ENCODE measurements at places on chromosomes 4 and X.

- no peak for DNase-seq
These were observed 66.6 kb upstream of the IQSEC2 start for GRCh38 chrX:53347948-53348347.

DNA sequence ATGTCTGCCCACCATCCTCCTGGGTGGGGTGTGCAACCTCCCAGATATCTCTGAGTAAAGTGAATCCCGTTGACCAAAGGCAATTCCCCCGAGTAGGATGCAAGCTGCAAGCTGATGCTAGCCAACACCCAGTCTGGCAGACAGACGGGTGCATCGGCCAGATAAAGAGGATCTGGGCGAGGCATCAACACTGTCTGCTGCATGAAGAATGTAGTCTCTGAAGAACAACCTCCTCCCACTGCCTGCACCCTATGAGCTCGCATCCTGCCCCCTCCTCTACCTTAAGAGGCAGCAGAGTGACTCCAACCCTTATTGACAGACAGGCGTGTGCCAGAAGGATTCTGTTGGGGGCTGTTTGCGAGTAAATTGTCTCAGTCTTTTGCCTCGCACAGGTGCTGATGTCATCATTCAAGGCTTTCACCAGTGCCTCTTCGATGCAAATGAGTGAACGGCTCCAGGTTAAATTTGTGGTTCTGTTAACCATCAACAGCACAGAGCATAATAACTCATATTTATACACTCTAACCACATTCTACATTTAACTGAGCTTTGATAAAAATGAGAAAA is 546.9 kb downstream of the BCOR start:
- no peak for DNase-seq

- no peak for DNase-seq
These were observed 2.4 kb downstream of the FRAS1 start for GRCh38 chr4:78059524-78059889.

GRCh38 chr4:16450031-16450430 is 223.8 kb upstream of the TAPT1 start:
- no peak for DNase-seq

DNA sequence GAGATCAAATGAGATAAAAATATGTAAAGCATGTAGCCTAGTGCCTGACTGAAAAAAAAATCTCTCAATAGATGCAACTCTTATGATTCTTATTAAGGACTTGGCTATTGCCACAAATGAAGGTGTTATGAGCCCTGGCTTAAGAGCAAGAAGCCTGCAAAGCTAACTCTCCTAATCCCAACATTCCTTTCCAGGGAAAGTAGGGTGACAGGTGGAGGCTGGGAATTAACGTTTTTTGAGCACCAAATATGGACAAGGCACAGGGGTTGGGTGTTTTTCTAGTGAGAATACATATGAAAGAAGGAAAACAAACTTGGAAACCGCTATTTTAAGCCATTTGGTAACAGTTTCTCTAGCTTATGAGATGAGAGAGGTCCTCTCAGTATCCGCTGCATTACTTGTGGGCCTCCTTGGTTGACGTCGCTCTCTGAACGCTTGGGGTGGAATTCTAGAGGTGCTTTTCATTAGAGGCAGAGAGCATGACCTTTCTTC is 2.4 kb downstream of the RHOH start:
- no peak for DNase-seq

GRCh38 chrX:2351999-2352995 is 148.5 kb downstream of the DHRSX start:
- DNase-seq = no peak

DNA sequence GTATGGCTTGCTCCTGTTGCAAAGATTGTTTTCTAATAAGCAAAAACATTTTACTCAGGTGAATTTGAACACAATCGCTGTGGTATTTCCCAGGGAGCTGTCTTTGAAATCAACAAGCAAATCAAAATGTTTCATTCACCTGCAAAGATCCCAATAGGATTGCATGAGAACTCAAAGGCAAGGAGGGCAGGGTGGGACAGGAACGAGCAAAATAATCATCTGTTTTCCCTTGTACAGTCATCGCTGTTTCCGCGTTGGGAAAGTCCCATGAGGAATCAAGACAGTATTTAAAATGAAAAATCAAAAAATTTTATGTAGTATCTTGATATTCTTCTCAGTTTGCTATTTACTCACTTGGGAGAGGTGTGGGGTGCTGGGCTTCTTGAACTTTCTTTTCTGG is 198.8 kb downstream of the STIM2 start:
- DNase-seq = no peak

- no peak for DNase-seq
These were observed 45.7 kb upstream of the SLC2A9 start for GRCh38 chr4:10066670-10067651.

- no peak for DNase-seq
These were observed 444.0 kb upstream of the PITX2 start for GRCh38 chr4:111066887-111067286.

Measured in activated gamma-delta T cell treated with anti-CD3 and anti-CD28 coated beads, Interleukin-2, amount 50 U/mL, for 16 hours (primary cell).